LHCN-M2 (cell line): ENCODE measurements at places on chromosomes 6 and 20. TPM values are rescaled to one million over a fixed set of nuclear protein-coding genes. Genes with fewer than 3 reads are reported as not detected.

DNA sequence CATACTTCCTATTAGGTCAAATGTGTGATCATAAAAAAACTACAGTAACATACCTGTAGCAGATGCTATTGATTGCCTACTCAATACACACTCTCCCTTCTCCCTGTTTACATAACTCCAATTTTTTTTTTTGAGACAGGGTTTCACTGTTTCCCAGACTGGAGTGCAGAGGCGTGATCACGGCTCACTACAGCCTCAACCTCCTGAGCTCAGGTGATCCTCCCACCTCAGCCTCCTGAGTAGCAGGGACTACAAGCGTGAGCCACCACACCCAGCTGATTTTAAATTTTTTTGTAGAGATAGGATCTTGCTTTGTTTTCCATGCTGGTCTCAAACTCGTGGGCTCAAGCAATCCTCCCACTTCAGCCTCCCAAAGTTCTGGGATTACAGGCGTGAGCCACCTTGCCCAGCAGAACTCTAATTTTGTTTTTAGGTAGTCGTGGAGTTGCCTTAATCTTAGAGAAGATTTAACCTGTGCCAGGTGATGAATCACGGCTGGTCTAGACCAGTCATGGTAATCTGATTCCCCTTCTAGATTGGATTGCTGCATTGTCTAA is 14.0 kb upstream of the KIF3B start:
- no peak for DNase-seq

GRCh38 chr6:11917951-11918738 is 94.0 kb upstream of the HIVEP1 start:
- peak; percentile 74 for DNase-seq

NRSN2 gene
- 59.2 and 65.6 TPM in 2 replicates for total RNA-seq

DNA sequence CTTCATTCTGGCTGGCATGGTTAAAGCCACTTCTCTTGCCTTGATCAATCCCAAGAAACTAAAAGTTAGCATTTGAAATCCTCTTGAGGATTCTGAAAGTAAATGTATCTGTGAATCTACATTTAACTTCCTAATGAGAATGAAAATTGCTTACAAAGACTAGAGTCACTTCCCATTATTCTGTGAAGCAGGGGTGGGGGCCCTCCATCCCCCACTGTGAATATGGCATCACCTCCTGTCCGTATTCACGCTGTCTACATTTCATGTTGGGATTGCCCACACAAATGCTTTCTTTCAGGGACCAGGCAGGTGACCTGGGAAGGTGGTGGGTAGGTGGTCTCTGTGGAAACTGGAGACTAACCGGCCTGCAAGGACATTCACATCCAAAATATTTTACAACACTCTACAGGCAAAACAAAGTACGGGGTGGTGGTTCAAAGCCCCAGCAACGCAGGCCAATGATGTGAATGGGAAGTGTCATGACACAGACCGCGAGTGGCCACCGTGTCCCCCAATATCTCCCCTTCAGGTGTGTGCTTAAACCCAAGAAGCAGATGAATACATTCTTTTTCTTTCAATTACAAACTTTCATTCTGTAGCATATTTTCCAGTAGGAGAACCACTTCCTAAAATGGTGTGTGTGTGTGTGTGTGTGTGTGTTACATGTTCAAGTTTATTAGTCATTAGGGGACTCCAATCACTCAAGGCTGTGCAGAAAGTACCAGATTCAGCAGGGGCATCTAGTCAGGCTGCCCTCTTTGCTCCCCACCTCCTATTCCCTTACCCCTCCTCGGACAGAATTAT is 132.2 kb downstream of the PRND start:
- DNase-seq: no peak

- no peak for DNase-seq
Measured at GRCh38 chr6:3359973-3360726, 96.7 kb downstream of the SLC22A23 start.

GRCh38 chr20:31474097-31474436 is 860 bp downstream of the DEFB124 start:
- DNase-seq: no peak

DNA sequence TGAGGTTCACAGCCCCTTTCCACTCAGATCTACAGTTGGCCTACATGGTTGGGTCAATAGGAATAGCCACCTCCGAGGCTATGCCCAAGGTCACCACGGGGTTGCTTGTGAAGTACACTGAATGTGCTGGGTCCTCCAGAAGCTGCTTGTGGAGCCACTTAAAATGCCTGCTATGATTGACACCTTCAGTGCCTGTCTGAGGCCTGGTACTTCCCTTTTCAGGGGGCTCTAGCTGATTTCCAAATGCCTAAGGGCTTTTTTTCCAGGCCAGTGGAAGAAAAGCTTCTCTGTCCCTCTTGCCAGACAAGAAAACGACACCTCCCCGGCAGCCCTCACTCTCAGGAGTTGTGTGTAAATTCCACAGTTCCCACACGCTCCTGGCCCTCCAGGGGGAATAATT is 6.3 kb upstream of the NXT1 start:
- no peak for DNase-seq

DNA sequence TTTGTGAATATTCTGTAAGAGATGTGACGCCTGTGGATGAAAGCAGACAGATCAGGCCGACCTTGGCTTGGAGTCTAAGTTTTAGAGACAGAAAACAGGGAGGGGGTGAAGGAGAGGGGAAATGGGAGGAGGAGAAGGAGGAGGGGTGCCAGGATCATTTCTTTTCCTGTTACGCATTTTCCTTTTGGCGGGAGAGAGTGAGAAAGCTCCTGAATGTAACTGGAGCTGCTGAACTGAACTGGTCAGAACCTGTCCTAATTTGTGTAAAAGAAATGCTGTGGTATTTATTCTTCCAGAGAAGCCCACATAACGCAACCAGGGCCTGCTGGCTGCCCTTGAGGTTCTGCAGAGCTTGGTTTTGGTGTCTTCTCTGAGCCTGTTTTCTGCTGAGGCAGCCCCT is 41.9 kb downstream of the UTRN start:
- no peak for DNase-seq

- no peak for DNase-seq
Measured at GRCh38 chr6:2503816-2504494, 246.8 kb downstream of the MYLK4 start.

SNX9 gene
- 14.6 and 15.6 TPM in 2 replicates for total RNA-seq

DNA sequence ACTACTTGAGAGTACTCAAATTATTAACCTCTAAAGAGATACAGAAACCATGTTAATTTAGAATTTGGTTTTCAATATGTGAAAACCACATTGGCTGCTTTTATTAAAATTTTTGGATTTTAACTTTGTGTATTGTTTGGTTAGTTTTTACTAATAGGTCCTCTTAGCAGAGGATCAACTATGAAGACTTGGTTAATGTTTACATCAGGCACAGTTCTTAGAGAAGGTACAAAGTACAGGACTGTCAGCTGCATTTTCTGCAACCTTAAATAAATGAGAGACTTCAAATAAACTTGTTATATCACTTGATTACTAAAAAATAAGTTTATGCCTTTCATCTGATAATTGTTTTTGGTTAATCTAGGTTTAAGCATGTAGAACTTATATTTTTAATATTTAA is 89.1 kb downstream of the PHF3 start:
- DNase-seq: no peak

GRCh38 chr6:151663559-151663958 is 143.9 kb upstream of the ESR1 start:
- no peak for DNase-seq

- peak; percentile 94 for DNase-seq
Measured at GRCh38 chr6:63527658-63528514, 44.4 kb upstream of the LOC128125822 start.

POPDC3 gene
- 64.8 and 77.9 TPM in 2 replicates for total RNA-seq

GRCh38 chr6:5905431-5906339 is 101.0 kb downstream of the NRN1 start:
- DNase-seq: peak; percentile 97

- DNase-seq: no peak
Measured at GRCh38 chr6:83758533-83758932, 49.6 kb upstream of the SNAP91 start.

GRCh38 chr6:163668061-163668426 is 253.5 kb downstream of the QKI start:
- no peak for DNase-seq

DNA sequence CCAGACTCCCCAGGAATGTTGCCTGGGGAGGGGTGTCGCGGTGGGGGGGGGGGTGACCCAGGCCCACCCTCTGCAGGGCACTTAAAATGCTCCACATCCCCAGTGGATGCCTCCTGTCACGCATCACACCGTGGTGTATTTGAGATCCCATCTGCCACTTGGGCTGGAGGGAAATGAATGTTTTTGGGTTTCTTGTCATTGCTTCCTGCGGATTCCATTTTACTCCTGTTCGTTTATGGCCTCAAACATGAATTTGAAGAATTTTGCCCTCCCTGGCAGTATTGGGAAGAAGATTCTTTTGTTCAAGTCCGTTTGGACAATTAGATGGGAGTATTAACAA is 544 bp upstream of the KHDC1 start:
- peak; percentile 7 for DNase-seq

GRCh38 chr6:43242908-43243663 is at the start of gene TTBK1:
Gene TTBK1, plus strand, starts transcription at chr6:43243481. Its CDS starts 3,180 bp downstream, at chr6:43246661.
- DNase-seq: no peak

- DNase-seq: peak; percentile 98
Measured at GRCh38 chr6:73121421-73121993, 103.8 kb downstream of the KHDC1L start.

- DNase-seq: no peak
Measured at GRCh38 chr6:548091-548490, 108.8 kb downstream of the HUS1B start.

GRCh38 chr6:165321555-165322145 is 12.2 kb upstream of the C6orf118 start:
- no peak for DNase-seq

DNA sequence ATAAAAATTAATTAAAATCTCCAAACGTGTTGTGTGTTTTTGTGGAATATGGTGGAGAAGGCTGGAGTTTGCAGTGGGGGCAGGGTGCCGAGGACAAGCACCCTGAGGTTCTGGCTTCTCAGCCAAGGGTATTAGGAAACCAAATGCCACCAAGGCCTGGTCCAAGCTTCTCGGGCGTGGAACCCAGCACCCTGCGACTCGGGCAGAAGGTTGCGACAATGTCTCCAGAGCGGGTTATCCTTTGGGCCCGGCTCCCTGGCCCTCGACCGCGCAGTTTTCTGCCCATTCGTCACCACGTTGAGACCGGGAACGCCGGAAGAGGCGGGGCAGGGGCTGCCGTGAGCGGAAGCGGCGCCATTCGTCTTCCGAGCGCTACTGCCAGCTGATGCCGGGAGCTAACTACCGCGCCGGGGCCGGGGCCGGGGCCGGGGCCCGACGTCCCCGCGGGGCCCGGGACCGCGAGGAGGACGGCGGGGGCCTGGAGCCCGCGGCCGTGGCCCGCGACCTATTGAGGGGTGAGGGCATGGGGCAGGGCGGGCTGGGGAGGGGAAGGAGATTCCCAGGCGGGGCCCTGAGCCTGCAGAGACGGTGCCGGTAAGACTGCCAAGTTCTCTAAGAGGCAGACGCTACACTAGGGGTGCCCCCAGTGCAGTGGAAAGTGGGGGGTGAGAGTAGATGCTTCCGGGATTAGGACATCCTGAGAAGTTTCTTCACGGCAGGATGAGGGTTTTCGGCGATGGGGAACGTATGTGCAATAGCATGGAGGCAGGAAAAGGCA is at the start of gene RRP36:
TSS of gene RRP36 (plus strand) at position 354 of the 778 bp plus-strand sequence. CDS start at position 386, 32 bp downstream.
- peak; percentile 68 for DNase-seq

PLN gene
- total RNA-seq: not detected in 2 replicates

RAD21L1 gene
- total RNA-seq: 0.19 and 0.29 TPM in 2 replicates

NTSR1 gene
- 0.77 and 0.98 TPM in 2 replicates for total RNA-seq
